ENCODE measurements at places on chromosomes 12 and 14.
A peak's percentile ranks its signal among the peaks of the same experiment; 100 is the strongest.

DNA sequence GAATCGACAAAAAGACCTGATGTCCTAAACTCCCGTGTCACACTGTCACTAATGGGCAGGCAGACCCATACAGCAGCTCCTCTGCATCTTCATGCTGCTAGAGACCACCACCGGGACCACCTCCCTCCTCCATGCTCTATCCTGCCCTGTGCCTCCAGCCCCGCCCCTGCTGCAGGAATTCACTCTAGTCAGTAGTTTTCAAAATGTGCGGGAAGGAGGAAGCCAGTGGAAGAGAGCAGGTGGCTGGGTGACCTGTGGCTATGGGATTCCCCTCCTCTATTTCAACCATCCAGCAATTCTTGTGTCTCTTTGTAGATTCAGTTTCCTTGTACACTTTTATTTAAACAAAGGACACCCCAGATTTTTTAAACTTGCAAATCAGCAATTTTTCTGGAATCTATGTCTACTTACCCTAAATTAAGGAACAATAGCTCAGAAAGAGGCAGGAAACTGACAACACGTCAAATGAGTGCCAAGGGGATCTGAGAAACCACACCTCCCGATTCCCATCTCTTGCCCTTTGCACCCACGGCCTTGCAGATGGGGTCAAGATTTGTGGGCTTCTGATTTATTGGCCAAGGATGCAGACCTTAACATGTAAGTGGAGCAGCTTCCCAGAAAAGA lies 20.4 kb upstream of the MAP1LC3B2 start:
- DNase-seq, result no peak

DNA sequence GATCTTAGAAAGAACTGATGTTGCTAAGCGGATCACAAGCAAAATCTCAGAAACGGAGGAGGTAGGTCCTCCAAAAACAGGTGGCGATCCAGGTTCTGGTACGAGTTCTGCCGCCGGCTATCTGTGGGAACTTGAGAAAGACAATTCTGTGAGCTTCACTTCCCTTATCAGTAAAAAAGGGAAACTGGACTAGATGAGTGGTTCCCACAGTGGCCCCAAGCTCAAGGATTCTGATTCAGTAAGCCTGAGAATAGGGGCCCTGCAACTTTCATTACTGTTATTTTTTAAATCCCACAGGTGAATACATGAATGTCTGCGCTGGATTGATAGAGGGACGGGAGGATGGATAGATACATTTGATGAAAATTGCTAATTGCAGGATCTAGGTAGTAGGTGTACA lies 160.2 kb downstream of the PPM1H start:
- DNase-seq, result no peak

GRCh38 chr12:54051026-54051842 lies 2.4 kb upstream of the HOXC4 start:
- peak; percentile 41 for DNase-seq

- DNase-seq, result peak; percentile 64
Measured at GRCh38 chr12:13278249-13278787, 81.8 kb downstream of the EMP1 start.

DNA sequence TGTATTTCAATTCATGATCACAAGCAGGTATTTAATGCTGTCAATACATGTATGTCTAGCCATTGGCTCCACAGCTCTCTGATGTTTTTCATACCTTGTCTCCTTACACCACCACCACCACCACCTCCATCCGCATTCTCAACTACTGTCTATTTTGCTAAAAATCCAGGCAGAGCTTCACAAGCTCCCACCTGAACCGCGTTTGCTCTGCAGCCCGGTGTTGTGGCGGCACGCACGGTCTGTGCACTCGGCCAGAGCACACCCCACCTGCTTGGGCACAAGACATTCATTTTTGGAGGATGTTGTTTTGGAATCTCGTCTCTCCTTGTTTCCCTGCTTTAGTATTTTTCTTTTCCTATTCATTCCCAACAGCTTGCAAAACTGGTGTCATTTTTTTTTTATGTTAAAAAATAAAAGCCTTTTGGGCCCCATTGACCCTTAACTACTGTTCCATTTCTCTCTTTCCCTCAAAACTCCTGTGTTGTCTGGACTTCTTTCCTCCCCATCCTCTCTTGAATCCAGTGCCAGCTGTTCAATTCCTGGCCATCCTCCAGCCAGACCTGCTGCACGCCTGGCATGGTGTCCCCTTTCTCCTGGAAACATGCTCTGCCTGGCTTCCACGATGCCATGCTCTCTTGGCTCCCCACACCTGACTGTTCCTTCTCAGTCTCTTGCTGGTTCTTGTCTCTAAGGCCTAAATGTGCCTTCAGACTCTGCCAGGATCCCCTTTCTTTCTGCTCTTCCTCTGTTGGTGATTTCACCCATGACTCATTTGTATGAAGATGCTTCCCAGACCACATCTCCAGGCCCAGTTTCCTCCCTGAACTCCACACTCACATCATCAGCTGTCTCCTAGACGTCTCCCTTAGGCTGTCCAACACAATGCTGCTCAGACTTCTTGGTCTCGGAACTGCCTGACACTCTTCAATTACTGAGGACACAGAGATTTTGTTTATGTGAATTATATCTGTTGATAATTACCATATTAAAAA lies 37.9 kb downstream of the PIWIL1 start:
- no peak for DNase-seq

DNA sequence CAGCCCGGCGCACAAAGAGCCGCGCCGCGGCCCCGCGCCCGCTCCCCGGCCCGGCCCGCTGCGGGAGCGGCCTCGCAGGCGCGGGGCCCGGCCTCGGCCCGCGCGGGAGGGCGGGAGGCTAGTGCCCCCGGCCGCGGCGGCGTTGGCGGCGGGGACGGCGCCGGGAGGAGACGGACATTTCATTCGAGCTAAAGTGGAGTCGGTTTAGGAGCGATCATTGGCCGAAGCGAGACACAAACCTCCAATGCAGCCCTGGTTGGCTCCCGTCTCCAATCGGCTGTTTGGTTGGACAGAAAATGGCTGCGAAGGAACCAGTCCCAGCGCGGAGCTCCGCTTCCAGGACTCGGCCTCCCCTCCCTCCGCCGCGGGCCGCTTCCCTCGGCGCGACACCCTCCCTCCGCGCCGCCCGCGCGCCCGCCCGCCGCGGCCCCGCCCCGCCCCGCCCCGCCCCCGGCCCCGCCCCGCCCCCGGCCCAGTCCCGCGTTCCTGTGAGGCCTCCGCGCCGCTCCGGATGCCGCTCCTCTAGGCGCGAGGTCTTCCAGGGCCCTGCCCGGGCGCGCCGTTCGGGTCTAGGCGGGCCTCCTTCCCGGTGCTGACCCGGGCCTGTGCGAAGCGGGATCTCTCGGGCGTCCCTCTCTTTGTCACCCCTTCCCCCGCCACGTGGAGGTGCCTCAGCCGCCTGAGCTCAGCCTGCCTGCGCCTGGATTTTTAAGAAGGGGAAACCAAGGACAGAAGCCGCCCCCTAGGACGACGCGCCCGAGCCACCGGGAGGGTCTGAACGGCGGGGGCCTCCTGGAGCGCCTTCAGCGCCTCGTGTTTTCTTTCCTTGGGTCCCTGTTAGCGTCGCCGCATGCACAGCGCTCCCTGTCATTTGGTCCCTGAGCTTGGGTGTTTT lies at the start of gene NFYB:
Gene NFYB, minus strand, starts transcription at position 309 of the 895 bp plus-strand sequence. CDS start 2,757 bp downstream, outside the sequence.
- DNase-seq, result peak; percentile 99

GRCh38 chr12:124327362-124328043 lies 32.6 kb downstream of the RFLNA start:
- no peak for DNase-seq

GRCh38 chr12:124699909-124700308 lies 132.5 kb upstream of the NCOR2 start:
- DNase-seq, result no peak

DNA sequence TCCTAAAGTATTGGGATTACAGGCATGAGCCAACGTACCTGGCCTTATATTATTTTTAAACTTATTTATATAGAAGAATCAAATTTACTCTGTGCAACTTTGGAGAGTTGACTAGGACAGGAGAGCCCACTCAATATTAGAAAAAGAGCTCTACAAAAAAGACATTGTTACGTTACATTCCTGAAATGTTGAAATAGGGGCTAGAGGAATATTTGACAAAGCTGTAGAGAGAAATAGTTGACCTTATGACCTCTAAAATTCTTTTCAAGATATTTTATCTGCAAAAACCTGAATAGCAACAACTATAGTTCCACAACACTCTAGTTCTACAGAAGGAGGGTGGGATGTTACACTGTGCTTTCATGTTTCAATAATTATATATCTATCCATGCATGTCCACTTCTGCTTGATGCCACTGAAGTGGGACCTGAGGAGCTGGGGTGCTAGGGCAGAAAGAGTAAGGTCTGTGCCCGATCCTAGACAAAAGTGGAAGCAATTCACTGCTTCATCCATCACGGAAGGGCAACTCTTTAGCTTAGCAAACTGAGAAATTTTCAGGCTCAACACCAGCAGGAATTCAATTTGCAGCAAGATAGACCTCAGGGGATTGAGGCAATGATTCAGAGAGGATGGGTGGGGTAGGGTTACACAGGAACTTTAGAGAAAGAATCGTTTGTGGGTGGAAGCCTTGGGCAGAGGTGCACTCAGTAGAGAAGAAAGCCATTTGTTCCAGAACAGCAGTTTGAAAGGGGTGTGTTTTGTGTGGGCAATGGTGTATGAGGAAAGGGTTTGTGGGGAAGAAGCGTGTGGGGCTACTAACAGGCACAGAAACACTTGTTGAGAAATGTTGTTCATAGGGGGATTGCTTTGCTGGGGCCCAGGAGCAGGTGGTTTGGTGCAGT lies 16.0 kb upstream of the RNASE10 start:
- DNase-seq, result peak; percentile 79

GRCh38 chr14:57961786-57962060 lies 95.8 kb upstream of the SLC35F4 start:
- DNase-seq, result no peak

DNA sequence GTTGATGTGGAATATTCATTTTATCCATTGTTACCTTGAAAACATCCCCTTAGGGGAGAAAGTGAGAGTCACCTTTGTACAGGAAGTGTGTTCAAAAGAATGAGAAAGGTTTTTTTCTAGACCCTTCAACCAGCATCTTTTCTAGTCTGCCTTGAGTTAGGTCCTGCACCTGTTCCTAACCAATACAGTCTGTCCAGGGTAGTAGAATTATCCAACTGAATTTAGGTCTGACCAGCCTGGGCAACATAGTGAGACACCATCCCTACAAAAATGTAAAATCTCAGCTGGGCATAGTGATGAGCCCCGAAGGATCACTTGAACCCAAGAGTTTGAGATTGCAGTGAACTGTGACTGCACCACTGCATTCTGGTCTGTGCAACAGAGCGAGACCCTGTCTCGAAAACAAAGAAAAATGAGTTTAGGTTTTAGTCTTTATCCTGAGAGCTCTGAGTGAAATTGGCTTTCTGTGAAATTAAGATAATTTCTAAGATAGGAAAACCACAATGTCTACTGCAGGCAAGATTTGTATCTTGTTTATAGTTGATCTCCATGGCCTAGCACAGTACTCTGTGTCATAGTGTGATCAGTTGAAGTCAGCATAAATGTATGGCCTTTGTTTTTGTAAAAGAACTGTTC lies 25.2 kb downstream of the ARHGAP5 start:
- DNase-seq, result no peak

DNA sequence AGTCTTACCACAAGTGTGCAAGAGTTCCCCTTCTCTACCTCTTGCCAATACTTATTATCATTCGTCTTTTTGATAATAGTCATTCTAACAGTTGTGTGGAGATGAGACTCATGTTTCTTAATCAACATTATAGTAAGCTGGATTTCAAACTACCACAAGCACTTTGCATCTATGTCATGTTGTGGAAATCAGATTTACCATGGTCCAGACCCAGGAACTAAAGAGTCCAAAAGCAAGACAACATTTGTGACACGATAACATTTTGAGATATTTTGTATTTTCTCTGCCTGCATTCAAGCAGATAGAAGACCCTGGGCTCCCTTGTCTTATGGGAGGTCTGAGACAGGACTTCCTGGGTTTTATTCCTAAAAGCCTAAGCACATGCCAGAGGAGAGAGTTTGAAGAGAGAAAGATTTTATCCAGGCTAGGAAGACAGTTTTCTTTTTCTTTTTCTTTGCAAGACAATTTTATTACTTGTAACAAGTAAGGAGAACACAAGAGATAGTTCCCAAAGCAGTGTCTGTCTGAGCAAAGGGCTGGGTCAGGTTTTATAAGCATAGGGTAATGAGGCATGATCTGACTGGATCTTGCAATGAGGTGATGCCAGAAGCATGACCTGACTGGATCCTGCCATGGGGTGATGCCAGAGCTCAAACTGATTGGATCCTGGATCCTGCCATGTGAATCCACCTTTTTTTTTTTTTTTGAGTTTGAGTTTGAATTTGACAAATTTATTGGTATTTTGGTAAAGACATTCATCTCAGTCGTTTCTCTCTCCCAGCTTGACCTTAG lies 180.5 kb upstream of the HMGA2 start:
- peak; percentile 63 for DNase-seq

- DNase-seq, result no peak
Measured at GRCh38 chr12:105291531-105291930, 39.0 kb upstream of the C12orf75 start.

- peak; percentile 19 for DNase-seq
Measured at GRCh38 chr12:9118158-9118557, 2.4 kb upstream of the A2M start.

DNA sequence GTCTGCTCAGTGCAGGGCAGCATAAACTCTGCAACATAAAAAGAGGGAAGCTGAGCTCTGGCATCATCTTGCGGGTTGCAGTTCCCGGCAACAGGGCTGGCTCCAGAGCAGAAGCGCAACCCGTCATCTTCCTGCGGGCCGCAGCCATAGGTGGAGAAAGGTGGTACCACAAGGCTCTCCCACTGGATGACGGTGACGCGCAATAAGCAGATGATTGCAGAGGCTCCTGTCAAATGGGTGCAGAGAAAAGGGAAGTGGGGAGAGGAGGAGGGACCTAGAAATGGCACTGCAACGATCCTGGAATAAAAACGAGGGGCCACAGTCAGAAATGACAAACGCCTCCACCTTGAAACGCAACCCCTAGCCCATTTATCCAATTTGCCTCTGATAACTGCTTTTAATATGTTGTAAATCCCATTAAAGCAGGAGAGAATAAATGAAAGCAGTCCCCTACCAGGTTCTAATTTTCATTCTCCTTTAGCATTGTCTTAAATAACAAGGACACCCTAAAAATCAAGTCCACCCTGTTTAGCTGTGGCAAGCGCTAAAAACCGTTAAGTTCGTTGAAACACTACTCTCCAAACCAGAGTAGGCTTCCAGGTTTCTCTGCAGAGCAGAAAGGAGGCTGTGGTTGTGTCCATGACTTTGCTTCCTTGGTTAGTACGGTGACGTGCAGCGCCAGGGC lies 30.9 kb upstream of the TUBA1C start:
- no peak for DNase-seq

GRCh38 chr12:39872425-39872824 lies 233.5 kb downstream of the SLC2A13 start:
- DNase-seq, result no peak

DNA sequence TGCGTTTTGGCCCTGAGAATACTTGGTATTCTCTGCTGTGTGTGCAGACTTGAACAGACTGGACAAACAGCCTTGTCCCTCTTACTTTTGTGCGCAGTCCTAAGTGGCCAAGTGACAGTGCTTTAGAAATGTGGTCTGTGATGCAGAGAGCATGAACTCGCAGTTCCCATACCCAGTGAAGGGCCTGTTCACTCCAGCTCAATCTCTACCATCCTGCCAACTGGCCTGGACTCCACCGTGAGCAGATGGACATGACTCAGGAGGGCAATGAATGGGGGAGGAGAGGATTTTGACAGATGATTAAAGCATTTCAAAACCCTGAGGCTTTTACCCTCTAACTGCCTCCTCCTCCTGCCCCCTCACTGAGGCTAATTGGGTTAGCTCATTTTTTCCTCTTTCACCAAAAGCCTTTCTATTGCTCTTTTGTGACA lies 62.5 kb upstream of the PYGL start:
- DNase-seq, result peak; percentile 68
